ENCODE measurements at places on chromosomes 7 and 10. TPM values are rescaled to one million over a fixed set of nuclear protein-coding genes. Genes with fewer than 3 reads are reported as not detected.

The C10orf105 gene
- 0.11 TPM for total RNA-seq

The NXPH1 gene
- not detected for total RNA-seq

The CDHR3 gene
- total RNA-seq, result 3.9 TPM

The MICU1 gene
- 41.0 TPM for total RNA-seq

The EPHB4 gene
- total RNA-seq, result 80.8 TPM

The CACNA2D1 gene
- 24.4 TPM for total RNA-seq

The LOXL4 gene
- total RNA-seq, result 7.4 TPM

The PITX3 gene
- total RNA-seq, result not detected

The ABCC2 gene
- 0.14 TPM for total RNA-seq

The TRPV6 gene
- total RNA-seq, result 47.0 TPM

The HOXA1 gene
- total RNA-seq, result 2.1 TPM

The ADRB1 gene
- total RNA-seq, result 10.2 TPM

The GTPBP4 gene
- total RNA-seq, result 15.6 TPM

The MBL2 gene
- total RNA-seq, result not detected

The CALHM3 gene
- total RNA-seq, result 0.51 TPM

The OR6V1 gene
- total RNA-seq, result not detected

The RAB18 gene
- 53.5 TPM for total RNA-seq

The EPHB6 gene
- 98.1 TPM for total RNA-seq

The RET gene
- 3.6 TPM for total RNA-seq

The MUC12 gene
- total RNA-seq, result 4.0 TPM

The DOCK1 gene
- total RNA-seq, result 56.0 TPM

The NKX1-2 gene
- total RNA-seq, result 0.14 TPM

The SLC18A3 gene
- total RNA-seq, result not detected

Measured in prostate gland (tissue), 2 donors.